Stimulated activated naive CD4-positive, alpha-beta T cell treated with Interleukin-2 at 50 U/mL for 16 hours (primary cell): ENCODE measurements at places on chromosomes 2 and 18.

DNA sequence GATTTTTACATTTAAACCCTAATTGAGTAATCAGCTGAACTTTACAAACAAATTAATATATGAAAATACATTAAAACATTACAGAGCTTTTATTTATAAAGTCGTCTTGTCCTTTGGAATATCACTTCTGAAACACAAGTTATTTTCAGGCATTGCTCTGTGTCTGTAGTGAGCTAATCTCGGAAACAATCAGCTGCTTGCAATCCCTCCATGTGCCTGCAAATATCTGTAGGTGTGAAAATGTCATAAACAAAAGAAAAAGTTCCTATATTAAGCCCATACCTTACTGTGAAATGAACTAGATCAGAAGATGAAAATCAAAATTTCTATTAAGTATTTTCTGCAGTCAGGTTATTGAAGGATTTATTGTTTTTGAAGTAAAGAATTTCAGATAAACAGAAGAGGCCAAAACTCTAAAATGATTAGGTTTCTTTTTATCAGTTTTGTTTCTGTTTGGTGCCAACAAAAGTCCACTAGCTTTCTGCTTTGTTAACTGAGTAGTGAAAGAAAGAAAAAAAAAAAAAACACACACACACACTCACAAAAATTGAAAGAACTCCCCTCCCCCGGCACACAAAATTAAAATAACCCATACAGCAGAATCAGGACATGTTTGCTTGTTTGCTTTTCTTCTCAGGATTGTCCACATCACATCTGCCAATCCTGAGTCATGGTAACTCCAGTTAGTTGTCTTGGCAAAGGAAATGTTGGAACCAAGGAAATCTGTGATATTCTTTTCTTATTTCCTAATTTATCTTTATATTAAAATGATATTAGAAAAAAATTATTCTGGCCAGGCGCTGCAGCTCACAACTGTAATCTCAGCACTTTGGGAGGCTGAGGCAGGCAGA, 627.0 kb upstream of the SLC39A10 start:
- no peak for DNase-seq

- no peak for DNase-seq
Measured at GRCh38 chr18:35971661-35972196, 750 bp upstream of the RMP24 start.

DNA sequence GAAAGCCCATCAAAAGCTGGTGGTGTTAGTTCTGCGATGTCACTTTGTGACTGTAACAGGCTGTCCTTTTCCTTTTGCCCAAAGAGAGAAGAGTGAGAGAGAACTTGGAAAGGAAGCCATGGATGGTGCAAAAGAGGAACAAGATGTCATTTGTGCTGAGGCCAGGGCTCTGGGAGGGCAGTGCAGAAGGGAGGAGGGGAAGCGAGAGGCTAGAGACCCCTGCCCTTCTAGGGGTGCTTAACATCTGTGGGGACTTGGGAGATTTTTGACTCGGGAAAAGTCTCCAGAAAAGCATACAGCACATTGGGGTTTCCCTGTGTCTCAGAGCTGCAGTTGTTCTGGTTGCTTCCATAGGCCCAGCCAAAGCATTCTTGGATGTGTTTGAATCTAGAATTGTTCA, 49.6 kb downstream of the ZBTB7C start:
- no peak for DNase-seq

DNA sequence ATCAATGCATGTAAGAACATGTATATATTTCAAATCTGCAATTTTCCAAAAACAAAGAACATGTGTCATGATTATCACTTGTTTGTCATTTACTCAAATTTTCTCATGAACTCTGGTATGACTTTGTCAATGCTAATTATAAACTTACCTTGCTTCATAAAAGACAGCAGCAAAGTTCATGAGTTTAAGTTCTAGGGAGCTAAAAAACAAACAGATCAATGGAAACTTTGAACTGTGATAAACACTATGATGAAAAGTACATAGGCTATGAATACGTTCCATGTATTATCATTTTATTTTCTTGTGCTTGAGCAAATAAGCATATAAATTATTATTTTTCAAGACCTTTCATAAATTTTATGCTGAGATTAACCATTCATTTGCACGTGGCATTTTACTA, 940.8 kb downstream of the MBD2 start:
- DNase-seq: no peak

- no peak for DNase-seq
Measured at GRCh38 chr18:8142131-8142711, 467.0 kb upstream of the RAB12 start.

DNA sequence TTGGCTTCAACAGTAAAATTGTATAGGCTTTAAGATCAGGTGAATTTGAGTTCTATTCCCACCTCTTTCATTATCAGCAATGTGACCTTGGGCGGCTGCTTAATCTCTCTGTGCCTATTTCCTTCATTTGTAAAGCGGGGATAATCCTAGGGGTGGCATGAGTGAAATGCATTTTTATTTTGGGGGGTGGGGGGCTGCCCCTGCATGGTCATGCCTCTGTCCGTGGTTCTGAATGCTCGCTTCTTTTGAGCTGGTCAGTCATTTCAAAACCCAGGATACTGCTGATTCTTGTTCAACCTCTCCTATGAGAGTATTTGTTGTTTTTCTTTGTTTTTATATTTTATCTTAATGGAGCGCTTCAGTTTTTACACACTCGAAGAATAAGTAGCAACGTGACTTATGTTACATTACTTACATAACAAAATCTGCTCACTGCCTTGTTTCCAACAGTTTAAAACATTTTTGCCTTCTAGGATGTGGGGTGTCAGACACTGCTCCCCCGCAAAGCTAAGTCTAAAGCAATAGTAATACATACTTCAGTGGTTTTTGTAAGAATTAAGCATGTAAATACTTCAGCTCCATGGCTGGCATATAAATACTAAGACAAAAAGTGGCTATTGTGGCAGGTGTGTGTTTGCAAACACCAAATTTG, 152.6 kb upstream of the PELI1 start:
- no peak for DNase-seq

- no peak for DNase-seq
Measured at GRCh38 chr2:39022642-39023235, 98.1 kb downstream of the SOS1 start.

DNA sequence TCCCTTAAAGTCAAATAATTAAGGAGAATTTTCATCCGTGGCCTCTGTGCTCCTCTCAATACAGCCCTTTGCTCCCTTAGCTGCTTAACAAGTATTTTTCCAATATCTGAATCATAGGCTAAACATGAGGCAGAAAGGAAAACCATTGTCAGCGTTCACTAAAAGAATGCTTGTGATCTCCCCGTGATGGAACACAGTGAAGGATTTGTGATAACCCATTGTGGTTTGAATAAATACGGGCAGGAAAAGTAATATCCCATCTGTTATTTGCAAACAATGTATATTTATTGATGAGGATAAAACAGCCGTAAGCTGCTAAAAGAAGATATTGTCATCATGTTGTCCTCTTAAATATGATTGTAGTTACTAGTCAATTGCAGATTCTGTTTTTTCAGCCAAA, 258.1 kb downstream of the NAPG start:
- no peak for DNase-seq

- no peak for DNase-seq
Measured at GRCh38 chr2:35989040-35989439, 366.5 kb upstream of the CRIM1 start.

DNA sequence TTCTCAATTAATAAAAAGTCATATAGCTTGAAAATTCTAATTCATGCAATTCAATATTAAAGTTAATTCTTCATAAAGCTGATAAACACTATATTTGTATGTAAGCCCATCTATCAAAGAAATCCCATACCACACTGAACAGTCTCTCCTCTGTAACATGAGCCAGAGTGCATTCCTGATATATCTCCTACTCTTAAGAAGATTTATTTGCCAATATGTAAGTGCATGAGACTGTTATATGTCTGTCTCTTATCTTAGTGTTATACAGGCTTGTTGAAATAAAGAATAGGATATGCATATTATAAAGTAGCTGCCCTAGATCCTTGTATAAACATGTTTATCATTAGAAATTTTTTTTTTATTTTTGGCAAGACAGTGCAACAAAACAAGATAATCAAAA, 40.4 kb upstream of the TTC32 start:
- no peak for DNase-seq

DNA sequence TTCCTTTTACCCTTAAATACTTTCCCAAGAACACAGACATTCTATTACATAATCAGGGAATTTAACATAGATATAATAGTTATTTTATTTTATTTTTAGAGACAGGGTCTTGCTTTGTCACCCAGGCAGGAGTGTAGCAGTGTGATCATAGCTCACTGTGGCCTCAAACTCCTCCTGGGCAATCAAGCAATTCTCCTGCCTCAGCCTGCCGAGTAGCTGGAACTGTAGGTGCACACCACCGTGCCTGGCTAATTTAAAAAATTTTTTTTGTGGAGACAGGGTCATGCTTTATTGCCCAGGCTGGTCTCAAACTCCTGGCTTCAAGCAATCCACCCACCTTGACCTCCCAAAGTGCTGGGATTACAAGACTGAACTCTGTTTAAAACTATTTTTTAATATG, 45.6 kb downstream of the SLC4A1AP start:
- DNase-seq: no peak

DNA sequence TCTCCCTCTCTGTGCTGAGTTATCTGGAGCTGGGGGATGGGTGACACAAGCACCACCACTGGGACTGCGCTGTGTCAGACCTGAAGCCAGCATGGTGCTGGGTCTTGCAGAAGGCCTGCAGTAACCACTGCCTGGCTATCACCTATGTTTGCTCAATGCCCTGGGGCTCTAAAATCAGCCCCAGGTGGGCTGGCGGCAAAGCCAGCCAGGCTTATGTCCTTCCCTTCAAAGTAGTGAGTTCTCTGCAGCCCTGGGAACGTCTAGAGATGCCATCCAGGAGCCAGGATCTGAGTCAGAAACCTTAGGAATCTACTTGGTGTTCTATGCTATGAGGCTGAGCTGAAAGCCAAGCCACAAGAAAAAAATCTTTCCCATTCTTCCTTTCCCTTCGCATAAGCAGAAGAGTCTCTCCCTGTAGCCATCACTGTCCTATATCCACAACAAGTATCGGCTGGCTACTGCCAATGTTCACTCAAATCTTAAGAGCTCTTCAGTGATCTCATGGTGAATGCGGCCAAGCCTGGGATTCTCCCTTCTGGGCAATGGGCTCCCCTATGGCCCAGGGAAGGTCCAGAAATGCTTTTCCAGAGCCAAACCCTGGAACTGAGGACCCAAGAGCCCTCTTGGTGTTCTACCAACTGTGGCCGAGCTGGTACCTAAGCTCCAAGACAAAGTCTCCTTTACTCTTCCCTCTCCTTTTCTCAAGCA, 248.7 kb downstream of the ZNF385B start:
- DNase-seq: no peak

DNA sequence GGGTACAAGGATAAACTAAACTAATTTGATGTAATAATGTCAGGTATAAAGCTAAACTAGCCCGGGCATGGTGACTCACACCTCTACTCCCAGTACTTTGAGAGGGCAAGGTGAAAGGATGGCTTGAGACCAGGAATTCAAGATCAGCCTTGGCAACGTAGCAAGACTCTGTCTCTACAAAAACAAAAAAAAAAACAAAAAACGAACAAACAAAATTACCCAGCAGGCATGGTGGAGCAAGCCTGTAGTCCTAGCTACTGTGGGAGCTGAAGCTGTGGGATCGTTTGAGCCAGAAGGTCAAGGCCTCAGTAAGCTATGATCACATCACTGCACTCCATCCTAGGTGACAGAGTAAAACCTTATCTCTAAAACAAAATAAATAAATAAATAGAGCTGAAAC, 131.8 kb upstream of the KYNU start:
- DNase-seq: no peak

- no peak for DNase-seq
Measured at GRCh38 chr2:9592699-9593098, 37.1 kb upstream of the ADAM17 start.

GRCh38 chr2:49924044-49924817, 769.9 kb upstream of the FSHR start:
- DNase-seq: no peak
